Left kidney (tissue), 8 donors: ENCODE measurements at places on chromosomes 3 and 15. TPM values are rescaled to one million over a fixed set of nuclear protein-coding genes. Genes with fewer than 3 reads are reported as not detected.

GRCh38 chr3:42691816-42692666 is 6.7 kb downstream of the KLHL40 start:
- DNase-seq, result no peak

GRCh38 chr3:148971401-148972163 is 19.8 kb upstream of the GYG1 start:
- peak; percentile 36 for DNase-seq

DNA sequence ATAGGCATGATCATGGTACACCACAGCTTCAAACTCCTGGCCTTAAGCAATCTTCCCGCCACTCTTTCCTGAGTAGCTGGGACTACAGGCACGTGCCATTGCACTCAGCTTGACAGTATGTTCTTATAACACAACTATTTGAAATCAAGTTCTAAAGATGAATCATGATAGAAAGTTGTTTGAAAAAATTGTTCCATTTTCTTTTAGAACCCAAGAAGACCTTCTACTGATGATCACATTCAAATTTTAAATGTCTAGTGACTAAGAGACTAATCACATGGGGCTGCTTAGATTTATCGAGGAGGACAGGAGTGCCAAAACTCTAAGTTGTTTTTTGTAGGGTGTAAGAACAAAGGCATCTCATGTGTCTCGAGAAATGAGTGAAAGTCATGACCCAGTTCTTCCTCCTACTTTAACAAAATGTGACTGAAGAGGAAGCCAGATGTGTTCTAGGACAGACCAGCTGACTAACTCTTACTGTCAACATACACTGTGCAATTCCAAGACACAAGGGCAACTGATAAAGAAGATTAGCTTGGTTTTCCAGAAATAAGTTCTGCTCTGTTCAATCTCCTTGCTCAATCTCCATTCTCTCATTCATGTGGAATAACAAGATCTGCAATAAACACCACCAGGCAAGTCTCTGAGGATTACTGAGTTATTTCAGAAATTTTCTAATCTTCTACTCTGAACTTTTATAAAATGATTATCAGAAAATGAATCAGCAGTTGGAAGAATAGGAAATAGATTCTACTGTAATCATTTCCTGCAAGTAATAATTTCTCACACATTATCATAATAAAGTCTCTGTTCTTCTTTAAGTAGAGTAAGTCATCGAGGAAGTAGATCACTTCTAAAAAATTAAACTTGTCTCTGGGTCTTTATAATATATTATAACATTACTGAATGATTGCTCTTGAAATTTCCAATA is 122.6 kb upstream of the CCNL1 start:
- no peak for DNase-seq

GRCh38 chr3:11251807-11252176 is 20.4 kb upstream of the ATG7 start:
- DNase-seq, result no peak

GRCh38 chr3:197458179-197458707 is 97.5 kb downstream of the BDH1 start:
- DNase-seq, result no peak

GRCh38 chr3:193378706-193379105 is at the start of gene ATP13A5:
ATP13A5 (minus strand) TSS chr3:193378753; CDS start chr3:193378725, 28 bp downstream.
- DNase-seq, result no peak

CCR2 gene
- 1.1 TPM for polyA plus RNA-seq

- no peak for DNase-seq
Observed at GRCh38 chr3:69994919-69995318, 4.6 kb upstream of the SAMMSON start.

WDR76 gene
- 20.4 TPM for polyA plus RNA-seq

IQCF2 gene
- polyA plus RNA-seq, result not detected

GRCh38 chr3:9147215-9147895 is 102.1 kb downstream of the SRGAP3 start:
- DNase-seq, result no peak

GRCh38 chr3:45988362-45988761 is 7.3 kb downstream of the FYCO1 start:
- no peak for DNase-seq

DNA sequence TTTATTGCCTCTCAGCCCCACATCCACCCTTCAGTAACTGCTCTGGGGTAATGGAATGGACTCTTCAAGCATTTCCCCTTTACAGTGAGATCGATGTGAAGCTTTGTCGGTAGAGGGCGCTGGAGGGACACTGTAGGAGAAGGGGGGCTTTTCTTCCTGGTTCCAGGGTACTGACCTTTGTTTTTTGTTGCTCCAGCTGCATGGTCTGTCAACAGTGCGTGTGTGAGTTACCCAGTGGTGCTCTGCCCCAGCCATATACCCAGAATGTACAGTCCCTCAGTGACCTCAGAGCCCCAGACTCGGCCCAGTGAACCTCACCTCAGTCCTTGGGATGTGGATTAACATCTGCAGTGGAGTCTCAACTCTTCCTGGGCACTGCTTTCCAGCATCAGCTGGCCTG is 180.3 kb upstream of the TSC22D2 start:
- DNase-seq, result peak; percentile 71

GRCh38 chr3:72353236-72354128 is 494.8 kb downstream of the SHQ1 start:
- DNase-seq, result no peak

DNA sequence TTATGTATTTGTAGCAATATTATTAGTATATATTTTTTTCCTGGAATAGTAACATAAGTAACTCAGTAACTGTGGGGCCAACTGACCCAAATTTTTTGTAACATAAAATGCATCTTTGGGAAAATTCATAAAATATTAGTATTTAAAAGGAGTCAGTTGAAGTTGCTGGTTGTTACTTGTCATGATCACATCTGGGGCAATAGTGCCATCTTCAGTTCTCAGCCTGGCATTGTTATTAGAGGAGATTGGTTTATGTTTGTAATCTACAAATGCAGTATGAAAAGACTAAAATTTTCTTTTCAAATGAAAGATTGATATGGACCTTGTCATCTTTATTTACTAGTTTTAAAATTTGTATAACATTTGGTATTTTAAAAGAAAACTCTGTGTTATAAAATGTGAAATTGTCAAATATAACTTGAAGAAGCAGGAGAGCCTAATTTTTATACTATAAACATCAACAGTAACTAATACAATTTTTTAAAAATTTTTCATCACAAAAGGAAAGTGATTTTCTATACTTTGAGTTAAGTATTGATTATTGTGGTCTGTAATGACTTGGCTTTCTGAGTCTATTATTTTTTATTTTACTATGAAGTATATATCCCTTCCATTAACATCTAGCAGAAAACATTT is 38.8 kb upstream of the MLF1 start:
- peak; percentile 24 for DNase-seq

PIERCE2 gene
- polyA plus RNA-seq, result 6.6 TPM

DNA sequence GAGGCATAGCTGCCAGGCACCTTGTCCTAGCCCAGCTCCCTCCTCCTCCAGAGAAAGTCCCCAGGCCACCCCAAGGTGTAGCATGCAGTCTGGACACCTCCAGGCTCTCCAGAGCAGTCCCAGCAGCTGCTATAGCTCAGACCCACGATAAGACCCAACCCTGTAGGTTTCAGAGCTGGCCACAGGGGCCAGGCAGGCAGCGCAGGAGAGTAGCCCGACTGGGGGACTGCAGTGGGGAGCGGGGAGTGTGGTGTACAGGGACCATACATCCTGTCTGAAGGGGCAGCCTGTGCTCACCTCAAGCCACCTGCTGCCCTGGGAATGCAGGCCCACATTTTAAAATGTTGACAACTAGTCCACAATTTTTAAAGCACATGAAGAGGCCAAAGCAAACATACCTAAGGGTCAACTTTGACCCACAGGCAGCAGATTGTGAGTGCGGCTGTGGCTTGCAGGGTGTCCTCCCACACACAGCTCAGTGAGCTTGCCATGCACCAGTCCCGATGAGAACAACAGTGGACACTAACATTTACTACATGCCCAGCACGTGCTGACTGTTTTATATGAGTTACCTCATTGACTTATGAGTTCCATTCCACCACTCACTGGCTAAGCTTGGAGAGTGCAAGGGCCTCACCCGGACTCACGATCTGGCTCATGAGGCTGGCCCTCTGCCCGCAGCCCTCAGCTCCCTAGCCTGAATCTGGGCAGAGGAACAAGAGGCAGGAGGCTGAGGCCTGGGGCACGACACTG is 81.4 kb downstream of the DNAJB8 start:
- peak; percentile 43 for DNase-seq

GOLGA8O gene
- 0.18 TPM for polyA plus RNA-seq

- no peak for DNase-seq
Observed at GRCh38 chr3:59764171-59764570, 714.3 kb upstream of the CFAP20DC start.

STAB1 gene
- polyA plus RNA-seq, result 37.6 TPM
